ENCODE measurements at places on chromosomes 16 and 17.

DNA sequence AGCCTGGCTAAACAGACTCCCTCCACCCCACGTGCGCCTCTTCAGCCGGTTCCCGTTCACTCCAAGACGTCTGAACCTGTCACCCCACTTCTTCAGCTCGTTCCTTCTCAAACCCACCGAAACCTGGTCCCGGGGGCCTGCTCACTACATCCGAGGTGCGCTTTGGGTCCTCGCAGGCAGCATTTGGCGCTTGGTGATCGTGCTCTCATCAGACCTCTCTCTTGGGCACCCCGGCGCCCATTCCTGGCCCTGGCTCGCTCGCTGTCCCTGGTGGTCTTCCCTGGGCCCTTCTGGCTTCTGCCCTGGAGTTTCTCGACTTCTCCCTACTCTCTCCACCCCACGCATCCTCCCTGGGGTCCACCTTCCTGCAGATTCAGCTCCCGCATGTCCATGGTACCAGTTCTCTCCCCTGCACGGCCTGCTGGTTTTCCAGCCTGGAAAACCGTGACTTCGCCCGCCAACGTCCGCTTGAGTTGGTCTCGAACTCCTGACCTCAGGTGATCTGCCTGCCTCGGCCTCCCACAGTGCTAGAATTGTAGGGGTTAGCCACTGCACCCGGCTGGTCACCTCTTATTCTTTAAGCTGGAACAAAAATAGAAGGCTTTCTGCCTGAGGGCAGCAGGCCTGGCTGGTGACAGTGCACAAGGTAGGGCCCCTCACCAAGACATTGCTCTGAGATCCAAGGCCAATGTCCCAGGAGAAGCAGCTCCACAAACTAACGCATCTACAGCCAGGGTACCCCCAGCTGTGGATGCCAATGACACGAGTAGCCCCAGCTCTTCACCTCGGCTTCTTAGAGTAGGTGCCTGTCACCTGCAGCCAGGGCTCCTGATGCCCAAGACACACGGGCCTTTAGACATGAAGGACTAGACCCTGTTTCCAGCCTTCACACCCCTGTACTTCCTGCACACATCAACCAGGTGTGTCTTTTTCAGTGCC lies 1.1 kb upstream of the MEAK7 start:
- DNase-seq: no peak

DNA sequence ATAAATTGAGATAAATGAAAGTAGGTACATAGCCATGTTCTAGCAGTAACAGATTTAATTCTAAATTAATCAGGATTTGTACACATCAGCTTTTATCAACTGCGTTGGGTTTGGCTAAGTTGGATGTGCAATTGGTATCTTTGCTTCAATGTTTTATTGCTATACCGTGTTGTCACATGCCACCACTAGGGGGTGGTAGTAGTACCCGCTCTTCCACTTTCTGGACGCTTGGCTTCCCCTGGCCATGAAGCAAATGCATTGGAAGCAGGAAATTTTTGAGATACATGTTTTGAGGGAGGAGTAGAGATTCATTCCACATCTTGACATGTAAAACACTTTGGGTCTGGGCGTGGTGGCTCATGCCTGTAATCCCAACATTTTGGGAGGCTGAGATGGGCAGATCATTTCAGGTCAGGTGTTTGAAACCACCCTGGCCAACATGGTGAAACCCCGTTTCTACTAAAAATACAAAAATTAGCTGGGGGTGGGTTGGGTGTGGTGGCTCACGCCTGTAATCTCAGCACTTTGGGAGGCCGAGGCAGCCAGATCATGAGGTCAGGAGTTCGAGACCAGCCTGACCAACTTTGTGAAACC lies 58.6 kb downstream of the EMP2 start:
- DNase-seq: peak; percentile 20

DNA sequence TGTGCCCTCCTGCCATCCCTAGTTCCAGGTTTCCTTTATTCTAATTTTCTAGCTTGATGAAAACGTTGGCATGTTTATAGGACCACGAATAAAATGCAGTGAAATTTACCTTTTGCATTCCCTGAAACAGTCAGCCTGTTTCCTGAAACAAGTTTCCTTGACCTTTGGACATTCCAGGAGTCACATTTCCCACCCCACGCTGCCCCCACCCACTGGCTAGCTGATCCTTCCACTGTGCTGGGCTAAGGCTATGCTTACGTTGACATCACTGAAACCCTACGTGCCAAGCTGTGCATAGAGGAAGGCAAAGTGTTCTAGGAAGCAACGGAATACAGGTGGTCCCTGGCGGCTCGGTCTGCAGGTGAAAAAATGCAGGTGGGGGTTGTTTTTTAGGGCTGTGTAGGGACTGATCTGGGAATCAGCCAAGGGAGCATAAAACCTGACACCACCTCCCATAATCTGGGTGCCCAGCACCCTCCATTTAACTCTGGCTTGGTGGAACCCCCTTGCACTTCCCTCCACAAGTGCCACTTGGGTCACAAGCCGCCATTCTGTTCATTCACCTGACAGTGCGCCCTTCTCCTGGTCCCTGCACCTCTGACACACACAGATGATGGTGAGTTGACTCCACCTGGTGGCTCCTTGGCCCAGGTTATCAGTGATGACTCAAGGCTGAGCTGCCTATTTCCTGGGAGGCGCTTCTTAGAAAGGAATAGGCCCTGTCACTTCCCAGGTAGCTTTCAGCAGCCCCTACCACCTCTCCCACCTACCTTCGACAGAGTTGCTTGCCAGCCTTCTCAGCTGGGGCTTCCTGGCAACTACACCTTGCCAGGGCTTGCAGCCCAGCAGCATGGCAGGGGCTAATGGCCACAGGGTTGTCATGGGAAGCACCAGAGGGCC lies 83.7 kb downstream of the N4BP1 start:
- DNase-seq: no peak

- no peak for DNase-seq
Observed at GRCh38 chr17:5644065-5644464, 59.8 kb upstream of the NLRP1 start.

GRCh38 chr16:79750311-79750710 lies 149.8 kb upstream of the MAF start:
- no peak for DNase-seq

DNA sequence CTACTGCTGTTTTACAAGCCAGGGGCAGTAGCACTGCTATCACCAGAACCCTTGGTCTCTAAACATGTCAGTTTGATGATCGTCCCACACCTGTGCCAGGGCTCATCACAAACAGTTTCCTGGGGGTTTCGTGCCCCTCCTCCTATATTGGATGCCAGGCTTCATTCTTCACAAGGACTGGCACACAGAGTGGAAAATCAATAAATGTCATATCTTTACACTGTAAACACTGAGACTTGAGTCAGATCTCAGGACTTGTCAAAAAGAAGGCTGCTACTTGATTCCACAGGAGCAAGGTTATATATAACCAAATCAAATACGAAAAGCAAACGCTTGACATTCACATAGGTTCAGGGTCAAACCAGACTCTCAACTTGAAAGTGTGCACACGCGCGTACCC lies 39.3 kb upstream of the CLEC18B start:
- no peak for DNase-seq

DNA sequence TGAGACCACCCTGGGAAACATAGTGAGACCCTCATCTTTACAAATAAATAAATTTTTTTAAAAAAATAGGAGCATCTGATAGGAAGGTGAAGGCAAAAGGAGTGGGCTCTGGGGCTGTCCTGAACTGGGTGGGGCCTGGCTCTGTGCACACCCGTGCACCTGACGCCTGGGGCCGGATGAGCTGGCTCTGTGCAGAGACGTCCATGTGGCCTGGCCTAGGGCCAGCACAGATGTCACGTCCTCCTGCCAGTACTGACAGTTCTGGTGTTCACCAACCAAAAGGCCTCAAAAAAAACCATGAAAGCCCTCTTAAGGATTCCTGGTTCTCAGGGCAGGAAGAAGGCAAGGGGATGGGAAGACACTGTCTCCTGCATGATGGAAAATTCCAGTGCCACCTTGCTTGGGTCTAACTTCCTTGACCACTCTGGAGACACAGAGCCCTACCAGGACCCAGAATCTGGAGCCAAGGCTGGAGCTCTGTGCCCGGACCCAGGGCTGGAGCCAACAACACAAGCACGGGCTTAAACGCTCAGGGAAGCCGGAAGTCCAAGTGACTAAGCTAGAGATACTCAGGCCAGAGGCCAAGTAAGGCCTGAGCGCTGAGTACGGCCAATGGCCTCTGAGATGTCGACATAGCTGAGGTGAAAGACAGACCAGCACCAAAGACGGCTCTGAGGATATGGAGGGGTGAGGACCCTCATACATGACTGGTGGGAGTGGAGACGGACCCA lies 32.9 kb downstream of the COPRS start:
- no peak for DNase-seq

DNA sequence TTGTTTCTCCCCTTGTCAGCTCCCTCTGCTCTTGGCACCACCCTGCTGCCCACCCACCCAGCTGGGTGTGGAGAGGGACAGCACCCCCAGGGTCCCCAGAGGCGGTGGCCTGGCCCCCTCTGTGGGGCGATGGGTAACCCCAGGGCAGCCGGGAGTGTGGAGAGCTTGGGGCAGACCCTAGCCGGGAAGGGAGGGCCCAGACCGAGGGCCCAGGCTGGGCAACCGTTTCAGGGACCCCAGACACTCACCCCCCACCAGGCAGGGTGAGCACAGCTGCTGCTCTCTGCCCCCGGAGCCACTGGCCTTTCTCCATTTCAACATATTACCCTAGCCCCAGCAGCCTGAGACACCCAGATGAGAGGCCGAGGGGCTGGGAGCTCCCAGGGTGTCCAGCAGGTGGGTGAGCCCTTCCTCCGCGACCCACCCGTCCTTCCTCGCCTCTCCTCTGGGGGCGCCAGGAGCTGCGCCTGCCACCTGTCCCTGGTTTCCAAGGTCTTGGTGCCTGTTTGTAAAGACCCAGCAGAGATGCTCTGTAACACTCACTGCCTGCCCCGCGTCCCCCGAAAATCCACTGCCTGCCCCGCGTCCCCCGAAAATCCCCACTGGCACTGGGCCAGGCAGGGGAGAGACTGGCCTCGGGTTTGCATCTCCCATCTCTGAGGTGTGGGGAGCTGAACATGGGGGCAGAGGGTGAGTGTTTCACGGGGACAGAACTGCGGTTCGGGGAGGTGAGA lies 45.4 kb downstream of the BAHCC1 start:
- no peak for DNase-seq

DNA sequence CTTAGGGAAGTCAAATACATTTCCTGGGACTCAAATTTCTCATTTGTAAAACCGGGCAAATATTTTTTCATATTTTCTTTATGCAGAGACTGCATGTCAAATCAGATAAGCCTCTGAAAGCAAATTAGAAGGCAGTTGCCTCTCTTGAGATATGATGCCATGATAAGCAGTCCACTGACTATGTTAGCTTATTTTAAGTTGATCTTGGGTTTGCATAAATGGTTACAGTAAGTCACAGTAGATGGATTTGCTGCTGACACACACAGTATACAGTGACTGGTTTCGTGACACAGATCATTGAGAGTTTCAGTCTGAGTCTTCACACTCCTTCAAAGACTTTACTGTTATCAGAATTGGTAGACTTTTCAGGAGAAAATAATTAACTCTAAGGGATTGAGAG lies 927.6 kb upstream of the CDH8 start:
- DNase-seq: no peak

GRCh38 chr16:75486014-75486675 lies 9.1 kb downstream of the CHST6 start:
- DNase-seq: no peak

DNA sequence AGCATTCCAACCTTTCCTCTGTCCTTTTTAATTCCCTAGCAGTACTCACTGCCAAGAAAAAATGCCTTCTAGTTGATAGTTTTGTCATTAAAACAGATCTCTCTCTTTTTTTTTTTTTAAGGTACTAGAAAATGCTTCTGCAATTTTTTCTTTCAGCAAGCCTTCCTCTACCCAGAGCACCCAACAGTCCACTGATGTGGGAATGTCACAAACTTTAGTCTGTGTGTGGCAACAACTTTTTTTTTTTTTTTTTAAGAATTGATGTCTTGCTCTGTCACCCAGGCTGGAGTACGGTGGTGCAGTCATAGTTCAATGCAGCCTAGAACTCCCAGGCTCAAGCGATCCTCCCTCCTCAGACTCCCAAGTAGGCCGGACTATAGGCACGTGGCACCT lies 34.7 kb downstream of the CDRT15 start:
- DNase-seq: no peak

Data from activated CD4-positive, alpha-beta T cell treated with anti-CD3 and anti-CD28 coated beads for 24 hours (primary cell).